ENCODE measurements at places on chromosomes 7 and 10.

GRCh38 chr7:97145068-97145467 lies 27.6 kb downstream of the SDHAF3 start:
- no peak for DNase-seq

DNA sequence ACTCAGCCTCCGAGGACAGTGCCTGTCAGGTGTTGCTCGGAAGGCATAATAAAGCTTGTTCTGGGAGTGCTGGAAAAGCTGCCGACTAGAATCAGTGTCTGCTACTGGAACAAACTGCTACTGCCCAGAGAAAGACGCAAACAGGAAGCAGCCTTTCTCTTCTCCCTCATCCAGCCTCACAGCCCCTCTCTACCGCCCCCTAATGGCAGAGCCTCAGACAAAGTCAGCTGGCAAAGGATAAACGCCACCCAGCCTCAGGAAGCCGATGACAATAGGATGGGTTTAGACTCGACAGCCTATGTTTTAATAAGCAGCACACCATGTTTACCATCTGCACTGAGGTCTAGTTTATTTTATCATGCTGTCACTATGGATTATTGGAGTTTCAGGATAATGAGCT lies 169.5 kb upstream of the LYZL1 start:
- no peak for DNase-seq

DNA sequence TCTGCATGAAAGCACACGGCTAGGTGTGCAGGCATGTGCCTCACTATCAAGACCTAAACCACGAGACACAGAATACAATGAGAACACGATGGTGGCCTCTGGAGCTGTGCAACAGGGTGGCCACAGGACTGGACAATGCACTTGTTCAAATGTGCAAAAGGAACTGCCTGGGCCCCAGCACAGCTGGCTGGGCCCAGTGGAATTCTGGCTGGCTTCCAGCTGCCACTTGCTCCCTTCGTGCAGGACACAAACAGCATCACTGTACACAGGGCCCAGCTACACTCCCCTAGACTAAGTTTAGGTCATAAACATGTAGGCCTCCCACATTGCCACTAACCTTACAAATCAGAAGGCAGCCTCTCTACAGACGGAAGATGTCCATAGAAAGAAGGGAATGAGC lies 23.4 kb downstream of the DOCK4 start:
- no peak for DNase-seq

- no peak for DNase-seq
Observed at GRCh38 chr7:101545441-101546190, 83.5 kb downstream of the MYL10 start.

DNA sequence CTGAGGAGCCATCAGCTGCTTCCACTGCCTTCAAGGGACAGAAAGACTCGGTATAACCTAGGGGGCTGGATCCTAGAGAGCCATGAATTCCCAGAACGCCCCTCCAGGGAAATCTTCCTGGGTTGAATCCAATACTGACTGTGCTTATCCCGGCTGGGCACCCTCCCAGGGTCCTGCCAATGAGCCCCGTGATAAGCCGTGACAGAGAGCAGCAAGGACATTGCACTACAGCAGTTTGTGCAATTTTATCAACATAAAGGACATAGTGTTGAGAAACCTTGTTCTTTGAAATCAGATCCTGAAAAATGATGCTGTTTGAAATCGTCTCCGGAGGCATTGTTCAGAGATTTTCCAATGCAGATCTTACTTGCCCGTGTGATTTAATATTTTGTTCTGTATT lies 18.8 kb downstream of the AKR1B1 start:
- DNase-seq, result no peak

GRCh38 chr10:35486297-35486990 lies 118.7 kb upstream of the GJD4 start:
- no peak for DNase-seq

DNA sequence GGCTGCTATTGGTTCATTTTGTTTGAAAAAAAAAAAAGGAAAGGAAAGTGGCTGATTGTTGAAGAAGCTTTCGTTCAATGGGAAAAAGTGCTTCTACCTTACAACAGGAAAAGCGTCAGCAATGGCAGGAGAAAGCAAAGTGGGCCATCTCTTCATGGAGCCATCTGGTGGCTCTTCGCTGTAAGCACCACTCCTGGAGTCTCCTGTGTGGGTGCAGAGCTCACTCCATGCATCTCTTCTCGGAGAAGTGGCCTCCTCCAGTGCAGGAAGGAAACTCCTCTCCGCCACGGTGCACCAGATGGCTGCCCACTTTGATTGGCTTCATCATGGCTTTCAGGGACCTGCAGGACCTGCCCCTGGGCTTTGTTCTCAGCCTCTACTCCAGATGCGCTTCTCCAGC lies 250.9 kb downstream of the PTEN start:
- no peak for DNase-seq

DNA sequence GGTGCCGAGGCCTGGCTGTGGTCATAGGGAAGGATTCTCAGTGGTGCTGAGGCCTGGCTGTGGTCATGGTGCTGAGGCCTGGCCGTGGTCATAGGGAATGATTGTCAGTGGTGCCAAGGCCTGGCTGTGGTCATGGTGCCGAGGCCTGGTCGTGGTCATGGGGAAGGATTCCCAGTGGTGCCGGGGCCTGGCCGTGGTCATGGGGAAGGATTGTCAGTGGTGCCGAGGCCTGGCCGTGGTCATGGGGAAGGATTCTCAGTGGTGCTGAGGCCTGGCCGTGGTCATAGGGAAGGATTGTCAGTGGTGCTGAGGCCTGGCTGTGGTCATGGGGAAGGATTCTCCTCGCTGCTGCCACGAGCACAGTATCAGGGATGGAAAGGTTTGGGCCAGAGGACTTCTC lies 327.3 kb downstream of the ADARB2 start:
- no peak for DNase-seq

- DNase-seq, result no peak
Observed at GRCh38 chr10:74585231-74586087, 240.9 kb upstream of the KAT6B start.

- DNase-seq, result no peak
Observed at GRCh38 chr10:120744040-120744439, 107.1 kb upstream of the WDR11 start.

- DNase-seq, result no peak
Observed at GRCh38 chr10:96075977-96076376, 32.6 kb downstream of the CCNJ start.

GRCh38 chr7:107678110-107678753 lies 17.6 kb downstream of the SLC26A4 start:
- no peak for DNase-seq

GRCh38 chr10:12589291-12589690 lies 239.9 kb downstream of the CAMK1D start:
- no peak for DNase-seq

DNA sequence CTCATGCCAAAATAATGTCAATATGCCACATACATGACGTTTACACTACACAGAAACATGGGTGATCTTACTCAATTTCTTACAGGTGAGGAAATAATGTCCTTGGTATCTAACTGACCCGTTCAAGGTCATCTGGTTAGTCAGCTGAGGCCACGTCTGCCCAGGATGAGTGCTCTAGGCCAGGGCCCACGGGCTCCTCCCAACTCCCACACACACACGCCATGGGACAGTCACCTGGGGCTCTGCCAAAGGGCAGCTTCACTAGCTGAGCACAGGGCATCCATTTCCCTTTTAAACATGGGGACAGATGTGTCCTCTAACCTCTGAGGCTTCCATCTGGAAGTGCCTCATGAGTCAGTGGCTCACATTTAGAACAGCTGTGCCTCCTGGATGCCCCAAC lies 123.9 kb downstream of the TNS3 start:
- no peak for DNase-seq

DNA sequence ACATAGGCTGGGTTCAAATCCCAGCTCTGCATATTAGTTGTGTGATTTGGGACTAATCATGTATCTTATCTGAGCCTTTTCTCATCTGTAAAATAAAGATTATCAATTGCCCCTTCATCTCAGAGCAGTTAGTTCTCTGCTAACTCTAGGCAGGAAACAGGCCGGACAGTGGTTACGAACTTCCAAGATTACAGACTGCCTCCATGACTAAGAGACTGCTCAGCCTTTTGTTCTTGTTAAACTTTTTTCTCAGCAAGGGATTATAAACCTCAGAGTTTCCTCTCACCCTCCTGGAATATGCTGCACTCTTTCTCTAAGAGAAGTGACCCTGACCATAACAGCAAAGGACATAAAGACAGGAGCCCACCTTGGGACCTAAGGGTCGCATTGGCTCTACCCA lies 52.5 kb upstream of the NFKB2 start:
- DNase-seq, result no peak

DNA sequence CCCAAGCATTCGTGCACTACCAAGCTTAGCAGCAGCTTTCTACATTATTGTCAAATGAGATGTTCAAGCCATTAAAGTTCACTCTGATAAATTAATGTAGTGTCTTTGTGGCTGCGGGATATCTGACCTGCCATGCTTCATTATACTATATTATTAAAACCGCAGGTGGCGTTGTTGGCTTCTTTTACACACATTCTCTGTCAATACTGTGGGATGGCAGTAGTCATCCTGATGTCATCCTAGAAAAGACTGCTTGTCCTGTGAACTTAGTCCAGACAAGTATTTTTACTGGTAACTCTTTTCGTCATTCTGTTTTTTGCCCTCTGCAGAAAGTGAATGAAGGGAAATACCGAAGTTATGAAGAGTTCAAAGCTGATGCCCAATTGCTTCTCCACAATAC lies 103.9 kb downstream of the ZMYND11 start:
- DNase-seq, result no peak

Measured in stimulated activated CD8-positive, alpha-beta memory T cell treated with anti-CD3 and anti-CD28 coated beads, Interleukin-7, amount 100 ng/mL, for 1 hour (primary cell).